ENCODE measurements at places on chromosomes 2 and 18.

GRCh38 chr2:105675841-105676240 is 68.9 kb upstream of the NCK2 start:
- DNase-seq, result no peak

DNA sequence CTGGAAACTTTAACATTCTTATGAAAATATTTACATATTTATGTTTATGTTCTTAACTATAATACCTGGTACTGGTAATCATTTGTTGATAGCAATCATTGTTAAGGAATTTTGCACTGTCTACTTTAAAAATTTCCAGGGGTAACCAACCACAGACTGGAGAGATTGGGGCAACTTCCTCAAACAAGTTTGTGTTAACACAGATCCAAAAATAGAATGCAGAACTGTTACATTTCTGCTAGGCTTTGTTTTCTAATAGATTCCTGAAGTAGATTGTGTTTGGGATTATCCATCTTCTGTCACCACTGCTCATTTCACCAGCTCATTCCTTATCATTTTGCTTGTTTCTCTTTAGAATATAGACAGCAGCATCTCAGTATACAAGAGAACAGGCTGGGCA is 23.7 kb downstream of the RNF125 start:
- DNase-seq, result no peak

DNA sequence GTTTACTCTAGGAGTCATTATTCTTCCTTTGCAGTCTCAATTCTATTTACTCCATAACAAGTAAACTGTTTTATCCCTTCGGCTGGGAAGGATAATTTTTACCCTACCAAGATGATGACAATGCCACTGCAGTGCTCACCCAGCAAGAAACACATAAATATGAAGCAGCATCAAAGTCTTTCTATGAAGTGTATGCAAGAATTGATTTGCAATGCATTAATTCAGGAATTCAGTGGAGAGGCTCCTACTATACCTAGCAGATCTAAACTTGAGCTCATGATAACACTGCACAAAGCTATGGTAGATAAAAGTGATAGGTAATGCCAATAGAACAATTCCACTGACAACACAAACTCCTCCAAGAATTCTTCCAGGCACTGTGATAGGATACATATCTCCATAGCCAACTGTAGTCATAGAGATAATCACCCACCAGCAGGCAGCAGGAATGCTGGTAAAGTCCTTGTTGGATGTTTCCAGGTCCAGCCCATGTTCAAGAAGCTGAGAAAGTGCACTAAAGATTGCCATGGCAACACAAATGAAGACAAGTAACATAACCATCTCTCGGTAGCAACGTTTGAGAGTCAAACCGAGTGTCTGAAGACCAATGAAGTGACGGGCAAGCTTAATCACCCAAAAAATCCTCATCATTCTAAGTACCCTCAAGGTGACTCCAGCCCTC is 49.9 kb downstream of the KCNG3 start:
- no peak for DNase-seq

- no peak for DNase-seq
These were observed 6.7 kb downstream of the EHD3 start for GRCh38 chr2:31240381-31241365.

DNA sequence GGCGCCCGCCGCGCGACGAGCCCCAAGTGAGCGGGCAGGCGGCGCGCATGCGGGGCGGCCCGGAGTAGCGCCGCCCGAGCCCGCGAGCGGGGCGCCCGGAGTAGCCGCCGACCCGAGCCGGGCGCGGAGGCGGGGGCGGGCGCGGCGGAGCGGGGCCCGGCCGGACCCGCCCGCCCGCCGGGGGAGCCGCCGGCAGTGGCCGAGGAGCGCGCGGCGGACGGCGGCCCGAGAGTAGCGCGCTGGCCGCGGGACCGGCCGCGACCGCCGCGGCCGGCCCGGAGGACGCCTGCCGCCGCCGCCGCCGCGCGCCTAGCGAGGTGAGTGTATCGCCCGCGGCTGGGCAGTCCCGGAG is at the start of gene GALNT1:
Gene GALNT1 (plus strand): TSS at position 195 of the 352 bp plus-strand sequence. CDS start 72,923 bp downstream, outside the sequence.
- DNase-seq, result no peak

DNA sequence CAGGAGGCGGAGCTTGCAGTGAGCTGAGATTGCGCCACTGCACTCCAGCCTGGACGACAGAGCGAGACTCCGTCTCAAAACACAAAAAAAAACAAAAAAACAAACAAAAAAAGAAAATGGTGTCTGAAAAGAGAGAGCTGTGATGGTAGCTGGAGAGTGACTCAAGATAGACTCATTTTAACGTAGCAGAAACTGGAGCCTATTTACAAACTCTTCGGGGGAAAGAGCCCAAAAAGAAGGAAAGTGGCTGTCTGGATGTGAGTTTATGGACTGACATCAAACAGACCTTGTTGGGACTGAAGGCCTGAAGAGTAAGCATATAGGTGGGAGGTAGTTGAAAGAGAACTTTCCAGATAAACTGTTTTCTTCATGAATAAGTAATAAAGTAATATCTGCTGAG is 51.8 kb downstream of the LIMS1 start:
- DNase-seq, result no peak

DNA sequence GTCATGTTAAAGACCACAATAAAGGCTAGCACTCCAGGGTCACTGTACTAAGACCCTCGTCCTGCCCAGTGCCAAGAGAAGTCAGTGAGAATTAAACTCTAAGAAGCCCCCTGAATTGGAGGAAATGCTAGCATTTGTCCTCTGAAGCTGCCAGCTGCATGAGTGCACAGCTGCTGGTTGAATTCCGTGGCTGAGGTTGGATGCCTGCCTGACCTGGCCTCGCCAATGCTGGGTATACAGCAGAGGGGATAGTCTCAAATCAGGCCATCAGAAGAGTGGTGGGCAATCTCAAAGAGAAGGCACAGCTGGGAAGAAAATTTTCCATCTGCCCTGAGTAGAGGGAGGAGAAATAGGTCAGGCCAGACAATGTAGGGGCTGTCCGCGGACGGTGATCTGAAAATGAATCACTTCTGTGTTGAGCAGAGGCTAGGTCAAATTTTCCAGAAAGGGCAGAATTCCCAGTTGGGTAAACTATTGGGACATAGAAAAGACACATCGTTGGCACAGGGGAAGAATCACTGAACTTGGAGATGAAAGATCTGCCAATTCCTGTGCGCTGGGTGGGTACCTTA is 110.5 kb upstream of the AGAP1 start:
- no peak for DNase-seq

GRCh38 chr2:60479226-60480088 is 74.0 kb downstream of the BCL11A start:
- no peak for DNase-seq

DNA sequence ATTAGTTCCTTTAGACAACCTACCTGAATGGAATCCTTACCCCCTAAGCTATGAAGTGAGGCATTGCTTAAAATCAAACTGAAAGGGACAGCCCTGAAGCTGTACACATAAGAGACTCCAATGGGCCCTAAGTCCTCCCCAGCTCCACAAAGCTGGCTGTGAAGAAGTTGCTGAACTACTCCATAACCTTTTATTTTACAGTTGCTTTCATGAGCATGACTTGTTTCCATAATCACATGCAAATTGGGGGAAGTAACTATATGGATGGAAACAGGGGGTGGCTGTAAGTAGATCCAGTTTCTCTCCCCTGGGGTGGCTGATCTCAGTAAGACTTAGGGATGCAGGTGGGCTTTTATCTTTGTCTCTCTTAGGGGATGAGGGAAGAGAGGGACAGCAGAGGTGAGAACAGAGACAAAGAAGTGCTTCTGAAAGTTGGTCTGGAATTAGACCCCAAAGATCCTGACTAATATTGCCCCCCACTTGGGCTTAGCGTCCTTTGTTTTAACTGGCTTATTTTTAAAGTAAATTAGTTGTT is 5.5 kb downstream of the FZD5 start:
- DNase-seq, result no peak

DNA sequence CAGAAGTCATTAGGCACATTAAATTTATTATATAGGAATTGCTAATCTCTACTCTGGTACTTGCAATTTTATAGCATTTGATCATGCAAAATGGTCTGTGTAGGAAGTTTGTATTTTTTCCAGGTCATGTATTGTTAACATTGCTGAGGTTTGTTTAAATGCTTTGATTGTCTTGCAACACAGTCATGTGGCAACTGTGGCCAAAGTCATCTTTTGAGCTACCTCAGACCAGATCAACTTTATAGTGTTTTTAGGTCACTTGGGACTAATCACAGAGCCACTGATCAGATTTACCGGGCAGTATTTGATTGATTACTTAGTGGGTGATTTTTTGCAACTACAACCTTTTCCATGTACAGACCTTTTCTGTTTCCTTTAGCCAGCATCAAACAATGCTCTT is 3.7 kb downstream of the SERPINB5 start:
- no peak for DNase-seq

DNA sequence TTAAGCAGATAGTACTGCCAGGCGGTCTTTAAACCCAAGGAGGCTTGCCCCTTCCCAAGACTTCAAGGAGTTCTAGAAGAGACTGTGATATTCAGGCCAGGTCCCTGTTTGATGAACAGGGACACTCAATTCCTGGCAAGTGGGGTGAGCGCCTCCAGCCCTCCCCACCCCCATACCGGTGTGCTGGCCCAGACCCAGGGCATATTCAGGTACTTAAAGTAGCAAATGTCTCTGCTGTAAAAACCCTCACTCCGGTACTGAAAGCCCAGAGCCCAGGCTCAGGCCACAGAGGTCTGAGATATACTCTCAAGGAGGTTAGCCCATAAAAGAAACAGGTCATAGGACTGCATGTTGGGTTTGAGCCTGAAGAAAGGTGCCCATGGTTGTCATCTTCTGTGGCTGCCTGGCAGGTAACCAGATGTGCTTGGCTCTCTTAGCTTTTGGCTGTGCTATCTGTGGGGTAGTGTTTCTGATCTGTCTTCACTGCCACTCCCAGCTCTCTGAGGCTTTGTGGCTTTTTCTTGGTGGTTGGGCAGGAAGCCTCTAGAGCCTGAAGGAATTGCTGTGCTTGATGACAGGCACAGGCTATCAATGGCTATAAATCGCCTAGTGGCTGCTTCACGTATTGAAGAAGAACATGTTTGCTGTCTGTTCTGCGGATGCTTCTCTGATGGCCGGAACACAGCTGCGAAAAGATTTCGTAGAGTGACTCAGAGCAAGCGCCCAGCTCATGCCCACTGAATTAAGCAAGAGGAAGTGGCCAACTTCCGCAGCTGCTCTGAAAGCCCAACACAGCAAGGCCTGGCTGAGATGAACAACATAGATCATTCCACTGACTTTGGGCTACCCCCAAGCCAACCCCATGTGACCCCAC is 63.3 kb upstream of the ALPP start:
- peak; percentile 33 for DNase-seq

DNA sequence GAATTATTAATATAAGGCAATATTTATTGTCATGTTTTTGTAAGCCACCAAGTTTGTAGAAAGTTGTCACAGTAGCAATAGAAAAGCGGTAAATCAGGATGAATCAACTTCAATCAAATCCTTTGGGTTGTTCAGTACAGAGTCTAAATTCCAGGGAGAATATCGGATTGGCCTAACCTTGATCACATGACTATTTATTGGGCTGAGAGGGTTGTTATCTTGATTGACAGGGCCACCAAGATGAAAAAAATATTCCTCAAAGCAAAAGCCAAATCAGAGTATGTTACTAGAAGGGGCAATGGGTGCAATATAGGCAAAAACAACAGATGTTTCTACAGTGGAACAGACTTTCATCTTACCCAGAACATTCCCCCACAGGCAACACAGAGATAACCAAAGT is 270.0 kb downstream of the METTL4 start:
- DNase-seq, result no peak

DNA sequence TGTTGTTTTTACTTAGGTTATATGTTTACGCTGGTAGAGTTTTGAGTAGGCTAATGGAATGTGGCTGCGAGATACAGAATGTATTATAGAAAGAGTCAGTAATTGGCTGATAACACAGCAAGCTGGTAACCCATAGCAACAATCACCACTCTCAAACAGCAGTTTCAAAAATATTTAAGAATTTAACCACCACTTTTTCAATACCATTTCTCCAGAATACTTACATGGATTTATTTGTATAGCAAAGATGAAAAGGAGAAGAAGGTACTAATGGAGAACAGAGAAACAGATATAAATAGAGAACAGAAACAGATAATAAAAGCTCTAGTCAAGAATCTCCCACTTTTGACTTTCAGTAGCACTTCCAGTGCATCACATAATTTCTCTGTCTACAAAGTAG is 188.3 kb upstream of the SLC39A10 start:
- no peak for DNase-seq

DNA sequence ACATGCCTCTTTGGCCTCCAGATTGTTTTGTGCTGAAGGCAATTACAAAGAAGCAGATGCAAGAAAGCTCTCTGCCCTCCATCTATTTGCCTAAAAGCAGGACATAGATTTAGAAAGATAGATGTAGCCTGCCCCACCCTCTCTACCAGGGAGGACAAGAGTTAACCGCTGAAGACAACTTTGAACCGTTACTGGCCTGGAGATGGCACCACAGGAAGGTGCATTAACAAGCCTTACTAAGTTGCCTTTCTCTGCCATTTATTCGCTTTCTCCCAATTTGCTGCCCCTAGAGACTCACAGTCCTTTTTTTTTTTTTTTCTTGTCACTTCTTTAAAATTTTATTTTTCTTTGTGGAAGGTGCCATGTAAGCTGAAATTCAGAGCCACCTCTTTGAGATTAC is 28.8 kb upstream of the RMDN2 start:
- no peak for DNase-seq

DNA sequence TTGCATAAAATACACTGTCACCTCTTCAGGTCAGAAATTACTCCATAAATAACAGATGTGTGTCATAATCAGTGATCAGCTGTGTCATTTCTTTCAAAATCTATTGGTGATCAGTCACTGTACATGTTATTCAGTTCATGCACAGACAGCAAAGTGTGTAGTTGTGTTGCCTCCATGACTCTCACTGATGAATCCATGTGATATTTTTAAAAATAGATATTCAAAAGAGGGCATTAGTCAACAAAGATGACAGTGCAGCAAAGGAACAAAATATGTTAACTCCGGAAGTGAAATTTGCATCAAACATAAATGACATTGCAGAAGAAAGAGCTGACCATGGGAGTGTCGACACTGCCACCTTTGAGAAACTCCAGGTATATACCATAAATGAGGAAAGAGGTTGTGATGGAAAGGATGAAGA is 17.1 kb upstream of the MCM6 start:
- no peak for DNase-seq

DNA sequence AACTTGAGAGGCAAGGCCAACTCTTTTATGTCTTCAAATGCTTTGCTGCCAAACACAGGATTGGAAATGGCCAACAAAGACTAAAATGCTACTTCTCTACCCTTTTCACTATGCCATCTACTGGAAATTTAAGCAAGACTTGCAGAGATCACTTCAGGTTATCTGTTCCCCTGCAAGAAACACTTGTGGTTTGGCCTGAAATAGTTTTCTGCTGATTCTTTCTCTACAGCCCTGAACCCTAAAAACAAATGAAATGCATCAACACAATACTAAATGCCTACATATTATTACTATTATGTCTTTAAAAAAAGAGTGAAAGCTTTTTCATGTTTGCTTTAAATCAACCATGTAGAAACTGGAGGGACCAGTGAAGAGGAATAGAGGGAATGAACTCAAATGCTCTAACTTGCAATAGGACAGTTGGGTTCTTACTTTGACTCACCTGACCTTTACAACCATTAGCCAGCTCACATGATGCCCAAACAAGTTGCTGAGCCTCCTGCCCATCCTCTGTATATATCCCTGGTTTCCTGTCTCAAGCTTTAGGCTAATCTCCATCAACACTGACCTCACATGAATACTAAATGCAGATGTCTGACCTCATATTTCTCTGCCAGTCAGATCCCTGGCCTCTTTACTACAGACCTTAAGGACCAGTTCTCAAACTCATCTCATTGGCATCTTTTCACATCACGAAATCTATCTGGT is 17.5 kb upstream of the ADAM17 start:
- DNase-seq, result no peak

GRCh38 chr2:219752726-219753125 is 125.3 kb downstream of the SLC4A3 start:
- no peak for DNase-seq

GRCh38 chr18:2978661-2979106 is 34.3 kb downstream of the LPIN2 start:
- DNase-seq, result no peak
